Activated naive CD4-positive, alpha-beta T cell treated with anti-CD3 and anti-CD28 coated beads, Interleukin-2, amount 10 ng/mL, durations not matched to agents 7 days and 5 days (primary cell): ENCODE measurements at places on chromosomes 2 and 18.

- DNase-seq: no peak
Measured at GRCh38 chr2:178892751-178893625, 85.8 kb upstream of the TTN start.

GRCh38 chr18:65522907-65523306 lies 227.9 kb upstream of the CDH7 start:
- no peak for DNase-seq

- no peak for DNase-seq
Measured at GRCh38 chr2:214604861-214605260, 194.0 kb downstream of the VWC2L start.

DNA sequence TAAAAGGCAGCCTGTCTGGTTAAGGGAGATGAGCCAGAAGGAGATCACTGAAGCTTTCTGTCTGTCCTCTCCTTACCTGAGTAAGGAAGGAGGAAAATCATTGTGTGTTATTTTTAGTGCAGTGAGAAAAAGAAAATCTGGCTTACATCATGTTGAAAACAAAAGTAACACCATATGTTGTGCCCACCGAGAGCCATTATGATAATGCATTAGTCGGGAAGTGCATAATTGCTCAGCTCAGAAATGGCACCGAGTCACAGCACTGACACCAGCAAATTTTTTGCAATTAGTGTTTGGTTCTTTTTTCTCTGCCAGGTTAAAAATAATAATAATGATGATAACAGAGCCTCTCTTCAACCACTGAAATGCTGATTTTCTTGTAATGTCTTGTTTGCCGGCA lies 46.6 kb downstream of the HNMT start:
- no peak for DNase-seq

DNA sequence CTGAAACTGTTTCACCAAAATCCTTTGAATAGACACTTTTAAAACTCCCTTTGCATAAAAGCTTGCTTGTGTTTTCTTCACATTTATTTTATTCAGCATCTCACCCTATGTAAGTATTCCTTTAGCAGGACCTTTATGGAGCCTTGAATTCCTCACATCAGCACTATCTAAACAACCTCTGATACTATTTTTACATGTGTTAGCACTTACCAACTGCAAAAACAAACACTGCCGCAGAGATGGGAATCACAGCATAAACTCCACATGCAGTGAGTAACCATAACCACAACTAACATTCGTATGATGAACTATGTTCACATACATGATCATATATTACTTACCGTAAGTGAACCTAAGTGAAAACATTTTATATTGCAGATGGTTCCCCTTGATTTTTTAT lies 15.4 kb downstream of the FBXO15 start:
- no peak for DNase-seq

GRCh38 chr2:100903534-100904258 lies 83.8 kb downstream of the NPAS2 start:
- no peak for DNase-seq

- DNase-seq: no peak
Measured at GRCh38 chr2:215452725-215453124, 16.9 kb upstream of the FN1 start.

DNA sequence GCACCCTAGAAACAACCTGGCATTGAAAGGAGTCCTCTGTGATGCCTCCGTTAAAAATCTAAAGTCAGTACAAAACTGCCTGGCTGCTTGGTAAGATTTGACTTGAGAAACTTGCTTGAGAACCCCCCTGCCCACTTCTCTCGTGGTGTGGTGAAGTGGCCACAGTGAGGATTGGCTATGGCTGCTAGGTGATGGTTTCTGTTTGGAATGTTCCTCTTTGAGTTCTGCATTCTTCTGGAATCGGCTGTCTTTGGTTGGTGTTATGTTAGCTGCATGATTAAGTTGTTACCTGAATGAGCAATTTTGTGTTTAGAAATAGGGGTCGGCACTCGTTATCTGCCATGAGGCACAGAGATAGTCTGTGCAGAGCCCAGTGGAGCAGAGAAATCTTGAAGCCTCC lies 21.7 kb upstream of the SAG start:
- no peak for DNase-seq

DNA sequence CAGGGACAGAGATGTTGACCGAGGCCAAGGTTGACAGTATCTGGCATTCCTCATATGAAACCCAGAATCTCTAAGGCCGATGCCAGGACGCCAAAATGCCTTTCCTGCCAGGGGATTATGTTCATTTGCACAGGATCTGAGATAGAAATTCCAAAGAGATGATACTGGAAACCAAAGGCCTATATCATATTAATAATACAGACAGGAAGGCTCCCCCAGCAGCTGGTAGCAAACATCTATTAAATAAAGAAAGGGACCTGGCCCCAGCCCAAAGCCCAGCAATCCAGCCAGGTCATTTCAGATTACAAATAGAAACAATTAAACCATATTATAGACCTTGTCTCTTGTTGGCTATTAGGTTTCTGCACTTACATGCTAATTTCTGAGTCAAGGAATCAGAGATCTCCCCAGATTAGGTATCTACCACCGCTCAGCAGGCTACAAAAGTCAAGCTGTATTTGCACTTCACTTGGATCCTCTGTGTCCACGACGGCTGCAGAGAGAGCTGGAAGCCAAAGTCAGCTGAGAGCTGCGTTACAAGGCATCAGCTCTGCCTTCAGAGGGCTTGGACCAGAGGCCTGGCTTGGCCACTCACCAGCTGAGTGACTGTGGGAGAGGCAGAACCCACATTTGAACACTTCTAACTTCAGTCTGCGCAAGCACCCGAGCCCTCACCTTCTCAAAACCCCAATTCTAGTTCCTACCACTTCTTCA lies 269.3 kb upstream of the SIX2 start:
- DNase-seq: no peak

DNA sequence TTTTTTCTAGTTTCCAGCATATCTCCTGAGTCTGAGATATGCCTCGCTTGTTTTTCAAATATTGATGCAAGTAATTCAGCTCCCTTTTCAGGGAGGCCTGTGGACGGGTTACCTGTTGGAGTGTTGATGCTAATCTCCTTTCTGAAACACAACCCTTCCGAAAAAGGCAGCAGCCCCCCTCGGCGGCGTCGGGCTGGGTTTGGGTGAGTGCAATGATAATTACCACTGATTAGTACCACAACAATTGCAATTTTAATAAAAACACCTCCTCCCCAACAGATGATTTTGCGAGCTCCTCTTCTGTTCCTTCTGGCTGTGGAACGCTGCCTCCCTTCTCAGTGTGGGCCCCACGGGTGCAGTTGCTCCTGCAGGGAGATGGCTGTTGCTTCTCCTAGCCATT lies 66.3 kb downstream of the PTGR3 start:
- no peak for DNase-seq

DNA sequence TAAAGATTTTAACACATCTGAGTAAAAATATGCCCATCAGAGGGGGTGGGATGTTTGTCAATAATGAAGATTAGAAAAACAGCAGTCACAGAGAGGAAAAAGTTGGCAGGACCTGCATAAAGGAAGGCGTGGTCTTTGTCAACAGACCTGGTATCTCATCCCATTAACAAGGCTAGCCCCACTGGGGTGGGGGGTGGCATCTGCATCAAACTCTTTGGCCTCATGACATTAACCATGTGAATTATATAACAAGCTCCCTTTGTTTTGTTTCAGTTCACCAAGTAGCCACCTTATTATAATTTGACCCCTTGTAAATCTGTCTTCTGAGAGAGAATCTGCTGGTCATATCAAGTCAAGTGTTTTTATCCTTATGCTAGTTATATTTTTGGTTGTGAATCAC lies 28.8 kb downstream of the NEMP2 start:
- no peak for DNase-seq

GRCh38 chr18:27856820-27857219 lies 320.1 kb downstream of the CDH2 start:
- DNase-seq: no peak

DNA sequence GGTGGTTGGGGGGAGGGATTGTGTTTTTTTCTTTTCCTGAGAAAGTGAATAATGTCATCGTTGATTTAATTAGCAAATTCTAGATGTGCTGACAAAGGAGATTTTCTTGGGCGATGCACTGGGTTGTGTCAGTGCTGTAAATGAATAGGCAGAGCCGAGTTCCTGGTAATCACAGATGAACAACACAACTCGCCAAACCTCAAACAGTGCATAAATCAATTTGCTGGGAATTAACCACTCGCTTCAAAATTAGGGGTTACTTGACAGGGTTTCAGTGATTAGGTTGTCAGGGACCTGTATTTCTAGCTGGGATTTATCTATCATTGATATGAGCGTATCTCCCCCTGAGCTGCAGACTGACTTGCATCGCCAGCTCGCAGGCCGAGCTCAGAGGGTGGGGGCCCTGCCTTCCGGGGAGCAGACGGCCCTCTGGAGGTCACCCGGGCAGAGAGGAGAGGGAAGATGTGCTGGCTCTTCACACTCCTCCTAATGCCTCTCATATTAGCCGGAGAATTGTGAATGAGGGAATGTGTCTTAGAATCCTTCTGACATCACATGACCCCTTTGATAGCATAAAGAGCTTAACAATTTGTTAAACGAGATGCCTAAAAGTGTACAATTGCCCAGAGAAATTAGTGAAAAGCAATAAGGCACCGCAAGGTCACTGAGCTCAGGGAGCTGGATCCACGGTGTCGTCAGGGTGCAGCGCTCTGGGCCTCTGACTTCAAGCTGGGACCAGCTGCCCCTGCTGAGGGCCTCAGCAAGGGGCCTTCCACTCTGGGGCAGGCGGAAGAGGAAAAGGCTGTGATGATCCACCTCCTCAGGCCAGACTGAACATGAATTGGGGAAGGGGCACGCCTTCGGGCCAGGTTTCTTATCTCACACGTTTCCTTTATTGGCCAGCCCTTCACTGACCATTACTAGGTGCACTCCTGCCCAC lies 48.9 kb downstream of the SMIM21 start:
- DNase-seq: no peak

DNA sequence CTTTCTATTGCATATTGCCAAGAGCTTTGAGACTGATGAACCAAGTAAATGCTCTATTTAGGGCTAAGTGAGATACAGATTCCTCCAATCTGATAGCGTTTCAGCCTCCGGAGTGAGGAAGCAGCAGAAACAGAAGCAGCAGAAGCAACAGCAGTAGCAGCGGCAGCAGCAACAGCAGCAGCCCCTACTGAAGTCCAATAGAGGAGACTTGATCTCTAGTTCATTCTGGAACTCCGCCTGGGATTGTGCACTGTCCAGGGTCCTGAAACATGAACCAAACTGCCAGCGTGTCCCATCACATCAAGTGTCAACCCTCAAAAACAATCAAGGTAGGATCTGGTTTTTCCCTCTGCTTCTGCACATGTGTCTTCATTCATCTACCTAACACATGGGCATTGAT lies at the start of gene DPP10:
DPP10 (plus strand) TSS at position 132 of the 400 bp plus-strand sequence.
- DNase-seq: peak; percentile 33

DNA sequence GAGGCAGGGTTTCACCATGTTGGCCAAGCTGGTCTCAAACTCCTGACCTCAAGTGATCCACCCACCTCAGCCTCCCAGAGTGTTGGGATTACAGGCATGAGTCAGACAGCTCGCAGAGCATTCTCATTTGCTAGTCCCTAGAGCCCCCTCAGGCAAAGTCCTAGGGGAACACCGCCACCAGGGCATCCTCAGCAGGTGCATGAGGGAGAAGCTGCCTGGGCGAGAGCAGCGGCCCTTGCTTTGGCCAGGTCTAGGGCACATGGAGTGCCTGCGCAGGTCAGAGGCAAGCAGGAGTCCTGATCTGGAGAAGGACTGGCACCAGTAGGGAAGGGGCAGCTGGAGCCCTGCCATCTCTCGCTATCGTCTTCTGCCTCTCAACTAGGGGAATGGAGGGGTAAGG lies 32.4 kb downstream of the NGEF start:
- DNase-seq: no peak

GRCh38 chr2:234395891-234396420 lies 100.9 kb downstream of the ARL4C start:
- no peak for DNase-seq

- DNase-seq: no peak
Measured at GRCh38 chr18:63487676-63488075, 10.9 kb downstream of the SERPINB5 start.

DNA sequence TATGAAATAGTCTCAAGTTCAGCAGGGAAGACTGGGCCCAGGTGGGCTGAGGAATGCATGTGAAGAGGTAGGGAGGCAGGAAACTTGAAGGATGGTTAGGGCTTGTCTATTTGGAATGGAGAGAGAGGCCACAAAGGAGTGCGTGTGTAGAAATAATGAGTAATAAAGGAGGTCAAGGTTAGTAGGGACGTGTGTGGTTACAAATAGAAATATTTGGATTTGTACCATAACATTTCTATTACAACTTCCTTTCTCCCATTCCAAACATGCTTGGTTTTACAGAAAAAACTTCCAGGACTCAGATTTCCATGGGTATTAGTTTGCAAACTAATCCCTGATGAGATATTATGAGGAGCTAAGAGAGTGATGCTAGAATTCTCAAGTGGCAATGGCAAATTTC lies 280.6 kb downstream of the NCKAP5 start:
- no peak for DNase-seq

DNA sequence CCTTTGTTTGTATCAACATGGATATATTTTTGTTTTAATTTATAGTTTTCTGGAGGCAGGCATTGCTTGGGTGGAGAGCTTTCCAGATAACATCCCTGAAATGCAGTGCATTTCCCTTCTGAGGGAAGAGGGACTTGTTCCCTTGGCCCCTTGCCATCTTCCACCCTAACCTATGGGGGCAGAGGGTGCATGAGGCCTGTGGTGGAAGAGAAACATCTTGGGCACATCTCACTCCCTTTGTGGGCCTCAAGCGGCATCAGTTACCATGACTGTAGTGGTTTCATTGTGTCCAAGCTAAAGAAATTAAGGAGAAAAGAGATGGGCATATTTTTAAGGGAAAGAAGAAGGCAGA lies 5.3 kb upstream of the RPL37A start:
- no peak for DNase-seq

DNA sequence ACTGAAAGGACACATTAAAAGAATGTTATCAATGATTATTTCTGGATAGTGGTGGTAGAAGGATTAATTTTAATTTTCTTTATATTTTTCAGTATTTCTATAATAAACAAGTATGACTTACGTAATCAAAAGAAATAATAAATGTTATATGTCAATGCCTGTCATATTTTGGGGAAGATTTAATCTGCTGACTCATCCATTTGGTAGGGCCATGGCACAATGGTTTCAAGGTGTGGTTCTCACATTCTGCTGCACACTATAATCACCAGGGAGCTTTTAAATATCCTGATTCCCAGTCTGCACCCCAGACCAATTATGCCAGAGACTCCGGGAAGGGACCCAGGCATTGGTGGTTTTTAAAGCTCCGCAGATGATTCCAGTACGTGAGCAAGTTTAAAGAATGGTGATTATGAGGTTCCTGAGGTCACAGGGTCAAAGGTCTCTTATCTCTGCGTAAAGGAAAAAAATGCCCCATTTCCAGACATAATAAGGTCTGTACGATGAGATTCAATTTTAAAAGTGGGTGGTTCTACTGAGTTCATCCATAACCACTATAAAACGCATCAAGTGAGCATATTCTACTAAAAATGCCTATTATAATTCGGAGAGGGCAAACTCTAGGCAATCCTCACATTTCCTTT lies 27.2 kb downstream of the WIPF1 start:
- DNase-seq: no peak

GRCh38 chr2:79139423-79139822 lies 19.1 kb downstream of the REG1A start:
- no peak for DNase-seq
